ENCODE measurements at places on chromosomes 5 and 9.
A peak's percentile ranks its signal among the peaks of the same experiment; 100 is the strongest.

GRCh38 chr5:145158730-145159129 lies 676.4 kb downstream of the PRELID2 start:
- DNase-seq, result no peak
- no peak overlapping the region for H3K27ac ChIP-seq
- no peaks in the 10 kb centered on the region for H3K27me3 ChIP-seq
- no peaks in the 10 kb centered on the region for H3K36me3 ChIP-seq

DNA sequence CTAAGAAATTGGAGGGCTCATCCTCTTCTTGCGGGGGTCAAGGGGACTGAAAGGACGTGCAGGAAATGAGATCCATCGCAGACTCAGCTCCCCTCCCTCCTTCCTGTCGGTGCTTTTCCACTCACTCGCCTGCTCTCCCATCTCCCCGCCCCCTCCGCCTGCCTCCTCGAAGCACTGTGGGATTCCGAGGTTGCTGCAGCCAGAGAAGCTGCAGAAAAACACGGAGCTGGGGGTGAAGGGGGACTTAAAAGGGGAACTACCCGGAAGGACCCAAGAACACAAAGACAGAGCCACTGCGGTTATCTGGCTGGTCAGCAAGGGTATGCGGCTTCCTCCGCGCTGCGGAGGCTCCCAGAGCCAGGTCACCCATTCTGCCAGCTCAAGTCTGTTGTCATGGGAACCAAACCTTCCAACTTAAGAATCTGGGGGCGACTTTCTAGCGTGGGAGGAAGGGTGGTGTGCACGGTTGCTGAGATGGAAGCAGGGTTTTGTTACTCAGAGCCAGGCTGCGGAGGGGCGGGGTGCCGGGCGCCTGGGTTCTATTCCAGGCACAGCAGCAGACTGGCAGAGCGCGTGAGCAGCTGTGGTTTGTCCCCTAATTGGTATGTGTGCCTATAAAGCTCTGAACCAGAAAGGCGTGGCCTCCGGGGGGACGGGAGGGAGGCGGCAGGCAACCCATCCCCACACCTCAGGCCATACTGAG lies 24.9 kb downstream of the PCDHGC5 start:
- peak; percentile 89 for DNase-seq
- H3K27ac ChIP-seq, result peak overlapping the region; percentile 83
- H3K4me3 ChIP-seq, result peak overlapping the region; percentile 70
- H3K4me1 ChIP-seq, result peaks cover 43% of the 10 kb centered on the region
- peaks cover 35% of the 10 kb centered on the region for H3K36me3 ChIP-seq

- H3K4me3 ChIP-seq, result no peak overlapping the region
- no peaks in the 10 kb centered on the region for H3K27me3 ChIP-seq
- DNase-seq, result no peak
- peaks cover 2% of the 10 kb centered on the region for H3K36me3 ChIP-seq
- peaks cover 10% of the 10 kb centered on the region for H3K4me1 ChIP-seq
Measured at GRCh38 chr5:107945061-107945460, 274.3 kb upstream of the EFNA5 start.

- no peaks in the 10 kb centered on the region for H3K36me3 ChIP-seq
- no peaks in the 10 kb centered on the region for H3K27me3 ChIP-seq
- no peak overlapping the region for H3K4me3 ChIP-seq
- H3K4me1 ChIP-seq, result peaks cover 16% of the 10 kb centered on the region
- H3K27ac ChIP-seq, result no peak overlapping the region
Measured at GRCh38 chr9:97394881-97395280, 17.0 kb upstream of the TDRD7 start.

DNA sequence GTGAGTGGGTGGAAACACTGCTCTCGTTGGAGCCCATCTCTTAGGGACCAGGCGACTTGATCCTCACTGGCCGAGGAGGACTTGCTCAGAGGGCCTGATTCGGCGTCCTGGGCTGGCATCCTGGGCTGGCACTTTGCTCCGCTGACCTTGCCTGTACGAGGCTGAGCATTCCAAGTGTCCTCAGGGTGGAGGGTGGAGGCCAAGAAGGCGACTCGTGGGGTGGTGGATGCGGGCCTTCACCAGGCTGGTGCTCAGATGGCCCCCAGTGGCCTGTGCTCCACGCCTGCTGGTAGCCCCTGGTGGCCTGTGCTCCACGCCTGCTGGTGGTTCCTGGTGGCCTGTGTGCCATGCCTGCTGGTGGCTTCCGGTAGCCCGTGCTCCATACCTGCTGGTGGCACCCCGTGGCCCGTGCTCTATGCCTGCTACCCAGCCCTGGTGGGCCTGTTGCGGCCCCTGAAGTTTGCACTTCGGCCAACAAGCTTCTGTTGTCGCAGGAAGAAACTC lies 42.9 kb downstream of the PHF2 start:
- peaks cover 2% of the 10 kb centered on the region for H3K36me3 ChIP-seq
- peaks cover 22% of the 10 kb centered on the region for H3K4me1 ChIP-seq

DNA sequence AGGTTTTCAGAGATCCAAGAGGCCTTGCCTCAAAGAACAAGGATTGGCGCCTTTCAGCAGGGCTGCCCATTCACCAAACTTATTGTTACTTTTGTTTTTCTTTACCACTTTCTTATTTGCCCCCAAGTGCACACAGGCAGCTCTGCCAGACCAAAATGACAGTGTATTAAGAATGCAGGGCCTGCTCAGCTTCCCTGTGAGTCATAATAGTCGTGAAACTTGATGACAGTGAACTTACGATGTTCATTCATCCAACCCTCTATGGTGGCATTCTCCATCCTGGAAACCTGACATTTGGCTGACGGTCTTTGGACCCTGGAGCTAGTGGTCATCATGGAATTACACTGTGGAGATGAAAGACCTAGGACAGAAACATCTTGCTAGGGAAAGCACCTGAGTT lies 44.3 kb downstream of the UBE2QL1 start:
- no peak overlapping the region for H3K27ac ChIP-seq
- H3K36me3 ChIP-seq, result no peaks in the 10 kb centered on the region
- peaks cover 10% of the 10 kb centered on the region for H3K27me3 ChIP-seq
- H3K4me1 ChIP-seq, result peaks cover 7% of the 10 kb centered on the region
- no peak overlapping the region for H3K4me3 ChIP-seq

GRCh38 chr9:115855458-115856133 lies 298.0 kb upstream of the PAPPA start:
- H3K27me3 ChIP-seq, result no peaks in the 10 kb centered on the region
- no peak for DNase-seq
- no peak overlapping the region for H3K27ac ChIP-seq
- no peaks in the 10 kb centered on the region for H3K36me3 ChIP-seq
- H3K4me3 ChIP-seq, result no peak overlapping the region

DNA sequence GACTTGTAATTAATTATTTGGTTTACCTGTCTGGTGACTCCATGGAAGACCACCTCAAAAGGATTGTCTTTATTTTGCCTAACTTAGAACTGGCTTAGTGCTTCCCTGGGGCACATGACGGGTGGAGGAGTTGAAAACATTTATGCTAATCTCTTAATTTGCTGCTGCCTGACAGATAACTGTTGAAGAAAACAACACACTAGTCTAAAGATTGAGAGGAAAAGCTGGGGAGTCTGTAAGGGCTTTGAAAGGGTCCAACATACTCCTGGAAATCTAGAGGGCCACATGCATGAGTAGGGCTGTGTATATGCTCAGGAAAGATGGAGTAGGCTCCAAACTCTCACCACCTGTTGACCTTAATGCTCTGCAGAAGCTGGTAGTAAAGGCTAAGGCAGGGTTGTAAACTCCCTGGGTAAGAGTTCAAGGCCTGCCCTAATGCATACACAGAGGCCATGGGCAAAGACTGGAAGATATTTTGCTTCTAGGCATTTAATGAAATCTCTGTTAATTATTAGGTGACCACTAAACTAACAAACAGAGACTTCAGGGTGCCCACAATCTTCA lies 40.7 kb downstream of the NR3C1 start:
- peaks cover 41% of the 10 kb centered on the region for H3K36me3 ChIP-seq
- peaks cover 69% of the 10 kb centered on the region for H3K4me1 ChIP-seq
- no peak for DNase-seq
- H3K4me3 ChIP-seq, result no peak overlapping the region
- peak overlapping the region; percentile 33 for H3K27ac ChIP-seq

- no peaks in the 10 kb centered on the region for H3K4me1 ChIP-seq
- no peaks in the 10 kb centered on the region for H3K36me3 ChIP-seq
- no peak overlapping the region for H3K27ac ChIP-seq
- no peaks in the 10 kb centered on the region for H3K27me3 ChIP-seq
Measured at GRCh38 chr5:28748446-28748845, 1710.1 kb upstream of the CDH9 start.

DNA sequence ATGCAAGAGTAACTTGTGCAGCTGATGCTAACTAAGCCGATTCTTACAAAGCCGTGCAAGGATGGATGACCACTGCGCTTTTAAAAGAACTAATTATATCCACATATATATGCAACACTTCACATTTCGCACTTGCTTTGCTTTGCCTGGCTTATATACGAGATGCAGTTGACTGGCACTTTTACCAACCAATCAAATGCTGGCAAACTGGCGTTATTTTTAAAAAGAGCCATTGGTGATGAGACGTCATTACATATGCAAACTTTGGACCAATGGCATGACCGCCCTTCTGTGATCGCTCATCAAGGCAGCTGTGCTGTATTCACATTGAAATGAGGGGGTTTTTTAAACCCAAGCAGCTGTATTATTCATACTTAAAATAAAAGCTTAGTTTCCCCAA lies 1147.7 kb upstream of the WWC1 start:
- no peak for DNase-seq
- no peak overlapping the region for H3K27ac ChIP-seq
- no peaks in the 10 kb centered on the region for H3K4me1 ChIP-seq

DNA sequence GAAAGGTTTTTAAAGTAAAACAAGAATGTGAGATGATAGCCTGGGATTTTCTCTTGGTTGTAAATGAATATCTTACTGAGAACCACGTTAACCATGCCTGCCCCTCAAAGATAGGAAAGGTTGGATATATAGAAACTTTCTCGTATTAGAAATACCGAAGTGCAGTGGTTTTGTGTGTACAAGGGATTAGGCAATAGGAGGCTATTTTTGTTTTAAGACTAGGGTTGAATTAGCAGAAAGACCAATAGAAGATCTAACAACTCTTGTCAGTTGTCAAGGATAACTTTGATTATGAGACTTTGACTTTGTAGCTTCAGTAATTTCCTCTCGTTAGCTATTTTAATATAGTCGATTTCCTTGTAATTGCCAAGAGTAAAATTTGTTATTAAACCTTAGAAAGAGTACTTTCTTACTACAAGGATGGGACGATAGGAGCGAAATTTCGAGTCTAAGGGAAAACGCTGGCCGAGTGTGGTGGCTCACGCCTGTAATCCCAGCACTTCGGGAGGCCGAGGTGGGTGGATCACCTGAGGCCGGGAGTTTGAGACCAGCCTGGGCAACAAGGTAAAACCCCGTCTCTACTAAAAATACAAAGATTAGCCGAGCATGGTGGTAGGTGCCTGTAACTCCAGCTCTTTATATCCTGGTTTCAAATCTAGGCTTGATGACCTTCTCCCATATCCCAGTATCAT lies 838 bp downstream of the POLK start:
- no peak for DNase-seq
- peaks cover 19% of the 10 kb centered on the region for H3K36me3 ChIP-seq
- H3K4me3 ChIP-seq, result peak overlapping the region; percentile 99
- H3K27me3 ChIP-seq, result no peaks in the 10 kb centered on the region
- peak overlapping the region; percentile 96 for H3K27ac ChIP-seq

GRCh38 chr5:83924891-83925290 lies 204.2 kb upstream of the HAPLN1 start:
- DNase-seq, result no peak
- no peaks in the 10 kb centered on the region for H3K27me3 ChIP-seq
- H3K4me3 ChIP-seq, result no peak overlapping the region
- no peaks in the 10 kb centered on the region for H3K4me1 ChIP-seq
- H3K36me3 ChIP-seq, result no peaks in the 10 kb centered on the region
- no peak overlapping the region for H3K27ac ChIP-seq

GRCh38 chr9:131237931-131238401 lies 38.3 kb downstream of the FAM78A start:
- H3K4me1 ChIP-seq, result peaks cover 39% of the 10 kb centered on the region
- peak overlapping the region; percentile 73 for H3K4me3 ChIP-seq
- H3K27ac ChIP-seq, result peak overlapping the region; percentile 98
- DNase-seq, result peak; percentile 96
- H3K27me3 ChIP-seq, result no peaks in the 10 kb centered on the region

GRCh38 chr5:37396352-37396751 lies 17.2 kb downstream of the WDR70 start:
- no peaks in the 10 kb centered on the region for H3K27me3 ChIP-seq
- H3K36me3 ChIP-seq, result peaks cover 24% of the 10 kb centered on the region

DNA sequence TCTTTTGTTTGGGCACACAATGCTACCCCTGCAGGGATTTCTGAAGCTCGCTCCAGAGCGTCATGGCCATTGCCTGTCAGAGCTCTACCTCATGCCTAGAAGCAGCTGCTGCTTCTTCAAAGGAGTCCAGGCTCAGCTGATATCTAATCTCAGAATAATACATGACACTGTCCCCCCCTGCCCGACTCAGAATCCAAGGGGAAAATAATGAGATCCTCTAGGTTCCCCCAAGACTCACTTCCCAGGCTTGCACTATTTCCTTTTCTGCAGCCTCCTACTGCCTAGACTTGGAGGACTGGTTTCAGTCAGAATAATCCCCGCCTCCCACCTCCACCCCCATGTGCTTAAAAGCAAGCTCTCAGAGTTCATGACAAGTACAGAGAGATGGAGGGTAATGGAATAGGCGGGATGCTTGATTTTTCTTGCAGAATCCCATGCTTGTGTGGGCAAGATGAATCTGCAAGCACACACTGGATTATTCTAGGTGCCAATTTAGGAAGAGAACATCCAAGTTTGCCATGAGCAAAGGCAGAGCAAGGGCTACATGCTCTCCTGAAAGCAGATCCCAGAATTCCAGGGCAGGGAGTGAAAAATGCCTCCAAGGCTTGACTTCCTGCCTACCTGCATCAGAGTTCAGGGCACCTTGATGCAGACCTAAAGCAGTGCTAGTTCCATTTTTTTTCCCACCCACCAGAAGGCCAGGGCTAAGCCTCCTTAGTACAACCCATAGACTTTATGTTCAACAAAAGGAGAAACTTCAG lies 97.4 kb upstream of the IFNK start:
- no peak overlapping the region for H3K27ac ChIP-seq
- no peaks in the 10 kb centered on the region for H3K36me3 ChIP-seq
- no peak overlapping the region for H3K4me3 ChIP-seq
- no peak for DNase-seq

- H3K4me3 ChIP-seq, result no peak overlapping the region
- H3K36me3 ChIP-seq, result no peaks in the 10 kb centered on the region
- H3K27me3 ChIP-seq, result peaks cover 8% of the 10 kb centered on the region
- no peak for DNase-seq
- H3K27ac ChIP-seq, result no peak overlapping the region
Measured at GRCh38 chr5:136000147-136000546, 28.6 kb upstream of the TGFBI start.

- peak overlapping the region; percentile 65 for H3K4me3 ChIP-seq
- H3K36me3 ChIP-seq, result peaks cover 7% of the 10 kb centered on the region
- peak overlapping the region; percentile 77 for H3K27ac ChIP-seq
- H3K27me3 ChIP-seq, result no peaks in the 10 kb centered on the region
Measured at GRCh38 chr9:76023715-76024195, 133.3 kb downstream of the PCSK5 start.

GRCh38 chr5:138461343-138462125 lies 3.7 kb upstream of the EGR1 start:
- H3K36me3 ChIP-seq, result peaks cover 6% of the 10 kb centered on the region
- no peaks in the 10 kb centered on the region for H3K27me3 ChIP-seq
- H3K27ac ChIP-seq, result peak overlapping the region; percentile 13

All from activated CD8-positive, alpha-beta T cell treated with anti-CD3 and anti-CD28 coated beads for 36 hours (primary cell).